ENCODE measurements at places on chromosomes 2 and 18.

DNA sequence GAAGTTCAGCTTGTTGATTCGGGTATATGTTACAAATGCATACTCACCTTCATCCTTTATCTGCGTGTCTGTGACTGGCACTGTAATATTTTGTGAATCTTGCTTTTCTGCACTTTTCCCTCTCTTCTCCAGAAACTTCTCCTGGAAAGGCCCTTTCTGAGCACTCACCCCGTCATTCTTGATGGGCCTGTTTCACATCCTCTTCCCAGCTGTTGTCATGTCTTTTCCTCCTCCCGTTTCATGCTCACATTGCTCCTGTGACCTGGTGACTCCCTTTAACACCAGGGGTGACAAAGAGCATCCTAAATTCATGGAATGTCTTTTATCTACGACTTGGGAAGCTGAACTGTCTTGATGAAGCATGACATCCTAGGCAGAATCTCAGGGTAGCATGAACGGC is 65.8 kb downstream of the CD8B2 start:
- no peak for DNase-seq

- DNase-seq = peak; percentile 27
Observed at GRCh38 chr2:118312969-118313756, 224.9 kb downstream of the INSIG2 start.

DNA sequence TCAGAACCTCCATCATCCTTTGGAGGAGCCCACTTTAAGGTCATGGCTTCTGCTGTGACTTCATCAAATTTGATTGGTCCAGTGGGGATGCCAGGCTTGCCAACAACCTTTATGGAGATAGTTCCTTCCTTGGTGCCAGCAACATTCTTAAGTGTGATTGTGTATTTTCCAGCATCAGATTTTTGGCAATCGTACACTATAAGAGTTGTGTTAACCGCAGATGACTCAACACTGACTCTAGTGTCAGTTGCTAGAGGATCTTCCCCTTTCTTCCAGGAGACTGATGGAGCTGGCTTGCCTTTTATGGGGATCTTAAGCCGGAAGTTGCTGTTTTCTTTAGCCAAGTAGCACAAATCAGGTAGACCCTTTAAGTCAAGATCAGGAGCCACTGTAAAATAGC is 98.7 kb downstream of the PLEKHA3 start:
- peak; percentile 41 for DNase-seq

DNA sequence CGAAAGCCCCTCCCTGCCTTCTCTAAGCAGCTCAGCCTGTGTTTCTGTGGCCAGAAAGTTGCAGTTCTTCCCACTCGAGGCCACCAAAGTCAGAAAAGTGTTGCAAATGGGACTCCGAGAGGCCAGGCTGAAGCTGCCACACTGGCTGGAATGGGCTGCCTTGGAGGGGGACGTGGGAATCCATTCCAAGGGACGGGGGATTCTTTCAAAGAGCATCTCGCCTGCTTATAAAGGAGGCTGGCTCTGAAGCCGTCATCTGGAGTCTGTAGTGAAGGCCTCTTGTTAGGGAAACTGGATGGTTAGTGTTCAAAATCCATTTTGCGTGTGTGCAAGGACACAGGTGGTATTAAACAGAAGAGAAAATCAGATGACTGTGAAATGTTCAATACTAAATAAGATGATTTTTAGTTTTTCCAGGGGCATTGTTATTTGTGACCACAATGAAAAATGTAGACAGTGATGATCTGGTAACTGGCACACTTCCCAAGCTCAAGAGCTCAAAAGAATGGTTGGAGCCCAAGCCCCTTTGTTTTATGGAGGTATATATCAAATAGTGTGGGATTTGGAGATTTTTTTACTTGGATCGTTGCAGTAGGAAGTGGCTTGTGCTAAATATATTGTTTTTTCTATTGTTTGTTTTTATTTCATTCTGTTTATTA is 782 bp downstream of the FAM228B start:
- peak; percentile 53 for DNase-seq

DNA sequence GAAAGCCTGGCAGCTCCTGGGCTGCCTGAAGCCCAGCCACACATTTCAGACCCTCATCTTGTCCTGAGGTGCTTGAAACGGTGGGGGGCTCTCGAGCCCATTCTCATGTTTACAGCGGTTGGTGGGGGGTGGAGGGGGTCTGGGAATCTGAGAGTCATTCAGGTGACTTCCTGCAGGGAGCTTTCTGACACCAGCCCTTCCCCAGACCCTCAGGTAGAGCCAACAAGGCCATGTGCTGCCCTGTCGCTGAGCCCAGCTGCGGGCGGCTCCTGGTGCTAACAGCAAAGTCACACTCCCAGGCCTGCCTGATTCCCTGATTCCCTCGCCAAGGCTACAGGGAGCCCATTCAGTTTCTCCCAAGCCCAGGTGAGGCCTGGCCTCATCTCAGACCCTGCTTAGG is 324.9 kb upstream of the MEX3C start:
- DNase-seq = no peak

DNA sequence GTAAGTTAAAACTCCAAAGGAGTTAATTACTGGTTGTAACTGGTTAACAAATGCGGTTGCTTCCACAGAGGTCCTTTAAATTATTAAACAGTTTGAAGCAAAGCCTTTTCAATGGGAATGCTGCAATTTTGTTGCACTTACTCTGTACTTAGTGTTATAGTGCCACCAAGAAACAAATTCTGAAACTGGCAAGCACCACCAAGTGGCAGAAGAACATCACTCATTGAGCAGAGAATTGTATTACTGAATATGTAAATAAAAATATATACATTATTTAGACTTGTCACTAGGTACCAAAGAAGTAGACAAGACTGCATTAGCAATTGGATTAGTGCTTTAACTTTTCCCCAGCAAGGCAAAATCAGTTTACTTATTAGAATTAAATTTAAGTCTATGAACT is 2.6 kb upstream of the TMEFF2 start:
- no peak for DNase-seq

GRCh38 chr2:27822049-27822448 is 50.5 kb downstream of the MRPL33 start:
- DNase-seq = no peak

DNA sequence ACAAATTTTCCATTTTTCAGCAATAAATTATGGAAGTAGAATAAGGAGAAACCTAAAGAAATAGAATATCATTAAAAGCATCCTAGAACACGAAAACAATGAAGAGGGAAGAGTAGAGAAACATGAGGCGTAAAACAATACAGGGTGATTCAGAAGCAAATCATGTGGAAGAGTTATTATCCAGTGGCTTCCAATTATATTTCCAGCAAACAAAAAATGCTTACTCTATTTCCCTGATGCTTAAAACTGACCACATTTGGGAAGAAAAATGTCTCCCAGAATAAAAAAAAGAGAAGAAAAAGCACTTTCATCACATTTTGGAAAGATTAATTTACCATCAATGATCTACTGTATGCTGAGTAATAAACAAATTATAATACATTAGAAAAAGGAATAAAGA is 192.6 kb downstream of the CD226 start:
- DNase-seq = peak; percentile 18

GRCh38 chr2:174473796-174474195 is 13.0 kb downstream of the GPR155 start:
- DNase-seq = peak; percentile 54

- DNase-seq = peak; percentile 98
Observed at GRCh38 chr2:191230174-191230573, 15.0 kb upstream of the MYO1B start.

- no peak for DNase-seq
Observed at GRCh38 chr2:138125306-138126288, 161.3 kb downstream of the HNMT start.

DNA sequence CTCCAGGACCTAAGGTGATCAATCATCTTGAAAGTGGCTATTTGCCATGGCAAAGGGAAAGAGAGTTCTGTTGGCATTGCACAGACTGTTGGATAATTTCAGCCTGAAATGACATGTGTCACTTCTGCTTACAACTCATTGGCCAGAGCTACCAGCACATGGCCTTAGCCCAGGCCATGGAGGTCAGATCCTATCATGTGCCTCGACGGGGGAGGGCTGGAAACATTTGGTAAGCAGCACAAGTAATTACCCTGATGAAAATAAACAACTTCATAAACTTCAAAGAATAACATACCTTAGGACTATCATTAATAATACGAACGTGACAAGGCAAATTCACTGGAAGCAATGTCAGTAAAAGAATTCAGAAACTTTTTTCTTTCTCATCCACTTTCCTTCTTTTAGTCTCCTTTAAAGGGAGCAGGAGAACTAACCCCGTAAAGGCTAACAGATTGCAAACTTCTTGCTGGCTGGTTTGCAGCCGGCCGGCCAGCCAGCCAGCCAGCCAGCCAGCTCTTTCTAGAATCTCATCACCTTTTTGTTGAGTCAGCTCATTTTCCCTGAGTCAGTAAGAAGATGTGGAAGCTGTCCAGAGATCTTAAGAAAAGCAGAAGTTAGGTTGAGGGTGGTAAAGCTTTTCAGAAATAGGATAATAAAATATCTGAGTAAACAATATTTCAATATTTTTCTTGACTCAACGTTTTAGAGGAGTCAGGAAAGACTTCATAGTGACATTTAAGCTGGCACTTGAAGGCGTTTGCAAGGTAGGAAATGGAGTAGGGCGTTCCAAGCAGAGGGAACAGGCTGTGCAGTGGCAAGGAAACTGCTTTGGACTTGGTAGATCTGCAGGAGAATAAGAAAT is 31.9 kb downstream of the CNRIP1 start:
- DNase-seq = peak; percentile 51
